NCI-H446 treated with DMSO at 0.1 percent for 48 hours (cell line): ENCODE measurements at places on chromosomes 7 and 10.

GRCh38 chr7:102132209-102132752 lies 154.4 kb upstream of the SH2B2 start:
- DNase-seq, result no peak

- no peak for DNase-seq
Measured at GRCh38 chr7:139252451-139252850, 21.4 kb downstream of the UBN2 start.

DNA sequence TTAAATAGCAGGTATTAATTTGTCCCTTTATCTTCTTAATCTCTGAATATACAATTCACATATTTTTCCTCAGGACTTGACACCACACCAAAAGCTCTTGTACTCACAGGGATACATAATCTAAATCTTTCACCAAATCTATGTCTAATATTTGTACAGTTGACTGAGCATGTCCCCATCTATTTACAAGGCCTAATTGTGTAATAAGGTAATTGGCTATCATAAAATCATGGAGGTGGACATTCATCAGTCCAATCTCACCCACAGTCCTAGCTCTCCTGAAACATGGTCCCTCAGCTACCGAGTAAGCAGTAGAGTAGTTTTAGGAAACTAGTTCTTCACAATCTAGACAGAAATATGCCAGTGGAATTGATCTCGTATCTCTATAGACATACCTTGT lies 30.3 kb upstream of the EGFR start:
- DNase-seq, result no peak

GRCh38 chr10:2122431-2123124 lies 385.3 kb upstream of the ADARB2 start:
- DNase-seq, result no peak

GRCh38 chr10:6018422-6018821 lies 41.1 kb upstream of the IL15RA start:
- no peak for DNase-seq

GRCh38 chr7:132030086-132030568 lies 473.7 kb upstream of the PODXL start:
- peak; percentile 87 for DNase-seq

DNA sequence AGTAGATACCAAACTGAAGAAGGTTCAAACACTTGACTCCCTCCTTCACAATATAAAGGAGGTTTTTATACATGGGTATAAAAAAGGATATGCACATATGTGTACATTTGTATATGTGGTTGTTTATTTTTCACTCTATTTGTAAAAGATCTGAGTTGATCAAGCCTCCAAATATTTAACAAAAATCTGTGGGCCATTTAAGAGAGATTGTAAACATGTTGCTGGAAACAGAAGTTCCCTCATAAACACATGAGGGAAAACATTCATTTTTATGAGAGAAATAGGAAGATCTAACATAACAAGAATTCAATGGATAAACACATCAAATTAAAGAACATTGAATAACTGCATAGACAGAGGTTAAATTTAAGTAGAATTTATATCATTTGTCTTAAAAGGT lies 81.7 kb downstream of the COL28A1 start:
- no peak for DNase-seq
